Memory B cell (primary cell): ENCODE measurements at places on chromosomes 5 and 9.

GRCh38 chr9:98866435-98867102, 59.1 kb downstream of the GALNT12 start:
- peaks cover 12% of the 10 kb centered on the region for H3K27me3 ChIP-seq
- DNase-seq, result no peak
- H3K4me1 ChIP-seq, result no peaks in the 10 kb centered on the region
- no peak overlapping the region for H3K27ac ChIP-seq
- H3K36me3 ChIP-seq, result no peaks in the 10 kb centered on the region

GRCh38 chr9:117164512-117164911, 250.3 kb downstream of the ASTN2 start:
- peaks cover 2% of the 10 kb centered on the region for H3K27me3 ChIP-seq
- DNase-seq, result no peak
- no peak overlapping the region for H3K4me3 ChIP-seq
- H3K36me3 ChIP-seq, result no peaks in the 10 kb centered on the region

DNA sequence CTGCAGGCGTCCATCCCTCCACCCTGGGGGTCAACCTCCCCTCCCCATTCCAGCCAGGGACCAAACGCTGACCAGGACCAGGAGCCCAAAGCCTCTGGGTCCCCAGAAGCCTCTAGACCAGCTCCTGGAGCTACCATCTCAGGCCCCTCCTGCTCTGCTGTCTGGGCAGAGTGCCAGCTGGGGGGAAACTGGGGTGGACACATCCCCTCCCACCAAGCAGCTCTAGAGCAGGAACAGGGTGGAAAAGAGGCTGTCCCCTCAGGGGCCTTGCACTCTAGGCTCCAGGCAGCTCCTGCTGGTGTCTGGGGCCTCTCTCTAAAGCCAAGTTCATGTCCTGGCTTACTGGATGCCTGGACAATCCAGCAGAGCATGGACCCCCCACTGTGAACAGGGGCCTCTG, 4.4 kb downstream of the SSNA1 start:
- no peak overlapping the region for H3K4me3 ChIP-seq
- H3K27me3 ChIP-seq, result no peaks in the 10 kb centered on the region
- peaks cover 4% of the 10 kb centered on the region for H3K36me3 ChIP-seq
- H3K27ac ChIP-seq, result no peak overlapping the region

DNA sequence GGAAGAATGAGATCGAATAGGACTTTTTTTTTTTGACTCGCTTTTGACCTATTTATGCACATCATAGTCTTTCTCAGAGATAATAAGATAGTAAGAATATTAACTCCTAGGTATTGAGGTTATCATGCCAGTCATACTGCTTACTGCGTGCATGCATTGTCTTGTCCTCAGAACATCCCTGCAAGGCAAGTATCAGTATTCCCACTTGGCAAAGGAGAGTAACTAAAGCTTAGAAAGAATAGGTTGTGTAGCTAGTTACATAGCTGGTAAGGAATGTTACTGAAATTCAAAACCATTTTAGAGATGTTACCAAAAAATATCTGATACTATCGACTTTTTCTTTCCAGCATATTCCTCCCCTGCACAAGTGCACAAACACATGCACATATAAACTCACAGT, 296.1 kb upstream of the CLINT1 start:
- H3K27ac ChIP-seq, result no peak overlapping the region
- H3K36me3 ChIP-seq, result no peaks in the 10 kb centered on the region
- H3K27me3 ChIP-seq, result peaks cover 6% of the 10 kb centered on the region
- no peak for DNase-seq
- no peak overlapping the region for H3K4me3 ChIP-seq

DNA sequence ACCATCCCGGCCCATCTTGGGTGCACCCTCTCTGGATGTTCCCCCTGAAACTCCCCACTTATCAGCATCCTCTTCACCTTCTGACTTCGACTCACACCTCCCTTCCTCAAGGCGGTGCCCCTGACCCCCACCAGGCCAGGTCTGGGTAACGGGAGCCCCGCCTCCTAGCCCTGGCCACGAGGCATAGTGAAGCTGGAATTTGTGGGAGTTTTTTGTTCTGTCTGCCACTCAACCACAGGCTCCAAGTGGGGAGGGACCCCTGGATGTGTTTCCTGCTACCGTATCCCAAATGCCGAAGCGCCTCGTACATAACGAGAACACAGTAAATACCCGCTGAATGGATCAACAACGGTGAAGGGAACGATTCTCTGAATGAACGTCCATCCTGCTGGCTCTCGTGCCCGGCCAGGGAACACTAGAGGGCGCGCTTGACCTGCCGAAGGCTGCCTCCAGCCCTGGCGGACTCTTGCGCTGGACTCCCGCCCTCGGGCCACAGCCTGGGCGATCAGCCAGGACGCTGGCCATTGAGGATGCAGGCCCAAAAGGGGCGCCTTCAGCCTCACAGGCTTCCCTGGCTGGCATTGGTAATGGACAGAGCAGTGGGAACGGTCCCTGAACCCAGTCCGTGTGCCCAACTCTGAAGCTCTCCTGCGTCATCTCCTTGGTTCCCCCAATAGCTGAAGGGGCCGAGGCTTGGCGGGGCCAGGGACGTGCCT, 47.3 kb upstream of the PHYKPL start:
- peaks cover 21% of the 10 kb centered on the region for H3K27me3 ChIP-seq
- DNase-seq, result peak; percentile 50
- no peak overlapping the region for H3K4me3 ChIP-seq
- no peak overlapping the region for H3K27ac ChIP-seq
- H3K4me1 ChIP-seq, result peaks cover 10% of the 10 kb centered on the region

- DNase-seq, result no peak
- H3K4me1 ChIP-seq, result no peaks in the 10 kb centered on the region
- no peak within 1 kb of the TSS for H3K27ac ChIP-seq
- peaks cover 26% of the 10 kb centered on the region for H3K27me3 ChIP-seq
- H3K36me3 ChIP-seq, result no peaks in the 10 kb centered on the region
- no peak within 1 kb of the TSS for H3K4me3 ChIP-seq
Observed at GRCh38 chr5:135578685-135579341, at the start of gene CXCL14. TSS of gene CXCL14 (minus strand) at chr5:135578991. CDS start at chr5:135578778, 213 bp downstream.

DNA sequence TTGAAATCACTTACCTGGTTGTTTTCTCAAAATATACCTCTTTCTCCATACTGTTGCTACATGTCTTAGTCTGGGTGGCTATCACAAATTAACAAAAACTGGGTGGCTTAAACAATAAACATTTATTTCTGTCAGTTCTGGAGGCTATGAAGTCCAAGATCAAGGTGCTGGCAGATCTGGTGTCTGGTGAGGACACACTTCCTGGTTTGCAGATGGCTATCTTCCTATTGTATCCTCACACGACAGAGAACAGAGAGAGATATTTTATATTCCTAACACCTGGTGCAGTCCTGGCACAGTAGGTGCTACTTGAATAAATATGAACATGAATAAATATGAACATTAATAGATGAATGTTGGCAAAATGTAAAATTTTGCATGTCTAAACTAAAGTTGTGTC, 164.3 kb upstream of the ACOT12 start:
- no peaks in the 10 kb centered on the region for H3K27me3 ChIP-seq
- H3K4me3 ChIP-seq, result no peak overlapping the region
- H3K4me1 ChIP-seq, result peaks cover 3% of the 10 kb centered on the region
- H3K27ac ChIP-seq, result no peak overlapping the region

DNA sequence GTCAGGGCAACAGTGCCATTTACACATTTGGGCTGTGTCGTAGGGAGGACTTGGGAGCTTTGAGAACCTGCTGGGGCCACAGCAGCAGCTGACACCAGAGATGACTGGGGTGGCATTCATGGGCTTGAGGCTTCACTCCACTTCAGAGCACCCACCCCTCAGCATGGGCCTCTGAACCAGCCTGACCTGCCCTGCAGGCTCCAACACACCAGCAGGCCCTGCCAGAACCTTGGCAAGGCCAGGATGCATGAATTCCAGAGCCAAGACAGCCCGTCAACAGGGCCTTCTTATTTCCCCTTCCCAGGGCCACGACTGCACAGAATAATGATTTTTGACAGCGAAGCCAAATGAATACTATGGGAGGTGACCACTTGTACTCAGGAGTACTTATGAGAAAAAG, 77.0 kb downstream of the SMIM23 start:
- peaks cover 29% of the 10 kb centered on the region for H3K36me3 ChIP-seq
- H3K27ac ChIP-seq, result no peak overlapping the region
- no peaks in the 10 kb centered on the region for H3K4me1 ChIP-seq
- no peak overlapping the region for H3K4me3 ChIP-seq

DNA sequence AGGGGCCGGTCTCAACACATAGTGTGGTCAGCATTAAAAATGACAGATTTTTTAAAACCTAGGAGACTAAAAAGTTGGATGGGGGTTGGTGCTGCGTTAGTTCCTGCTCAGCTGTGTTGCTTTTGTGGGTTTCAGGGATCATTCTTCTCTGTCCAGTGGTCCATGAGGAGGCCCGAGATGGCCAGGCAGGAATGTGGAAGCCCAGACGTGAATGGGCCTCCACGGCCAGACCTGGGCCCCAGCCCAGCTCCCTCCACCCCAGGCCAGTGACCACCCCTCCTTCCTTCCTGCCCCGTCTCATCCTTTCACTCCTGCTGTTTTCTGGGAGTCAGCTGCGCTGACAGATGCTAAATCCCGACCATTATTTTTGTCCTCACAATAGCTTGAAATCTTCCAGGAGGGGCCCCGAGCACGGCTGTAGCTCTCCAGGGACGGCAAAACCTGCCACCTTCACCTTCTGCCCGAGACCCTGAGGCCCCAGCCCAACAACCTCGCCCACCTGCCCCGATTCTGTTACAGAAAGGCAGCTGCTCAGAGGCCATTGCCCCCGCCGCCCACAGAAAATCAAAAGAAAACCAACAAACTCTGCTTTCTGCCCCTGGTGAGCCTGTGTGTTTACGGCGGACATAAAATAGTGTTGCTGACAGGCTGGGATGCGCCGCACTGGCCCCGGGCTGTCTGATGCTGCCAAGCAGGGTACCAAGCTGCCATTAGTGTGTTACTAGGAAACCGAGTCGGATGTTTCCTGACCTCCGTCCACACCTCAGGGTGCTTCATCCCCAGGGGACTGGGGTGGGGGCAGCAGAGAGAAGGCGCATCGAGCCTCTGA, 83.7 kb upstream of the SARDH start:
- peak; percentile 81 for DNase-seq
- peaks cover 57% of the 10 kb centered on the region for H3K4me1 ChIP-seq
- peak overlapping the region; percentile 100 for H3K27ac ChIP-seq
- H3K27me3 ChIP-seq, result no peaks in the 10 kb centered on the region

DNA sequence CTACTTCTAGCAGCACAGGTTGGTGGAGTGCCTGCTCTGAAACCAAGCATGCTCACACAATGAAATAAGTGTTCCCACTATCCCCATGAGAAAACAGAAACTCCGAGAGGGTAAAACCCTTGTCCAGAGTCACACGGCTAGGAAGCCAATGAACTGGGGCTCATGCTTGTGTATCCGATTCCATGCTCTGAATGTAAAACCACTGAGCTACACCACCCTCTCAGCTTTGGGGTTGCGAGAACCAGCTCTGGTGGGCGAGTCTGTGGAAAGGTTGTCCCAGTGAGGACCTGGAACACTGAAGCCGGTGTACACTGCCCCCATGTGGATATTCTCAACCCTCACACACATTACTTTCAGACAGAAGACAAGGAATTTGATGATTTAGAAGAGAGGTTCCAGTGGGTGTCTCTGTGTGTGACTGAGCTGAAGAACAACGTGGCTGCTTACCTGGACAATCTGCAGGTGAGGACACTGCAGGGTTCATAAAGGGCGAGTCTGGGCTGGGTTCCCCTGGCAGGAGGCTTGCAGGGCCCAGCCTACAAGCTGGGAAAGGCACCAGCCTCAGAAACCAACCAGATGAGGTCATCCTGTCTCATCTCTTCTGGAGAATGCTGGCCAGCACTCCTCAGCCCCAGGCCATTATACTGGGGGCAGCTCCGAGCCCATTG, 37.4 kb downstream of the ARHGEF37 start:
- H3K27me3 ChIP-seq, result no peaks in the 10 kb centered on the region
- H3K4me1 ChIP-seq, result peaks cover 22% of the 10 kb centered on the region
- peak; percentile 28 for DNase-seq
- no peaks in the 10 kb centered on the region for H3K36me3 ChIP-seq

- H3K27me3 ChIP-seq, result peaks cover 2% of the 10 kb centered on the region
Observed at GRCh38 chr9:22084336-22085035, 75.4 kb upstream of the CDKN2B start.

DNA sequence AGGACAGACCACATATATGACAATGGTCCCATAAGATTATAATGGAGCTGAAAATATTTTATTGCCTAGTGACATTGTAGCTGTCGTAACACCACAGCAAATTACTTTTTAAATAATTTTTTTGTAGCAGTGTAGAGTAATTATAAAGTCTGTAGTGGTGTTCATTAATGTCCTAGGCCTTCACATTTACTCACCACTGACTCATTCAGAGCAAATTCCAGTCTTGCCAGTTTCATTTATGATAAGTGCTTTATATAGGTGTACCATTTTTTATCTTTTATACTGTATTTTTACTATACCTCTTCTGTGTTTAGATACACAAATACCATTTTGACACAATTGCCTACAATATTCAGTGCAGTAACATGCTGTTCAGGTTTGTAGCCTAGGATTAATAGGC, 67.6 kb downstream of the TLE4 start:
- no peaks in the 10 kb centered on the region for H3K27me3 ChIP-seq
- peaks cover 14% of the 10 kb centered on the region for H3K4me1 ChIP-seq
- H3K27ac ChIP-seq, result no peak overlapping the region
- peaks cover 60% of the 10 kb centered on the region for H3K36me3 ChIP-seq
- no peak overlapping the region for H3K4me3 ChIP-seq

GRCh38 chr5:125050926-125051325, 304.5 kb upstream of the ZNF608 start:
- no peaks in the 10 kb centered on the region for H3K4me1 ChIP-seq
- H3K27me3 ChIP-seq, result no peaks in the 10 kb centered on the region
- H3K4me3 ChIP-seq, result no peak overlapping the region
- no peak overlapping the region for H3K27ac ChIP-seq
- no peak for DNase-seq

DNA sequence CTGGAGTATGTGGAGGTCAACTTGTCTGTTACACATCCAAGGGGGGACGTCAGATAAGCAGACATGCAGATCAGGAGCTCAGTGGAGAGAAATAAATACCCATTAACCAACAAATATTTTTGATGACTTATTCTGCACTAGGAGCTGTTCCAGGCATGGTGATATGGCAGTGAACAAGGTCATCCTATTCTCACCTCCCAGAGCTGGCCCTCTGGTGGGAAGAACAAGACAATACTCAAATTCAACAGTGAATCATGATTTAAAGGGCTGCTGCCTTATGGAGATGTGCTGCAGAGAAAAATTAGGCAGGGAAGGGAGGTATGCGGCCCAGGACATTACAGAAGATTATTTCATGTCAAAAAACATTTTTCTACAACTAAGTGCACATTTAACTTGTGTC, 36.5 kb downstream of the SYK start:
- no peak for DNase-seq
- peaks cover 57% of the 10 kb centered on the region for H3K4me1 ChIP-seq
- peaks cover 26% of the 10 kb centered on the region for H3K36me3 ChIP-seq
- peak overlapping the region; percentile 18 for H3K4me3 ChIP-seq
- no peaks in the 10 kb centered on the region for H3K27me3 ChIP-seq

DNA sequence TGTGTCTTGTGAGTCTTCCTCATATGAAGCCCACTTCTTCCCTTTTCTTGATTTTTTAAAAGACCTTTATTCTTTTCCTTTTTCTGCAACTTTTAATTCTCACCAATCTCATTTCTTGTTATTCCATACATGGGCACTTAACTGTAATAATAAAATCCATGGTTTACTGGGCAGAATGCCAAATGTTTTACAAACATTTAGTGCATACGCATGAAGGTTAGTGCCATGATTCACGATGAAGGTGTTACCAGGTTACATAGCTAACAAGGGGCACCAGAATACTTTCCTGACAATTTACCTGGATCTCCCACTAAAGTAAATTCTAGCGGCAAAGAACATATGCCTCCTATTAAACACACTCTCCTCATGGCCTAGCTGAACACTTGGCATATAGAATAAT, 28.5 kb downstream of the MAN2A1 start:
- no peaks in the 10 kb centered on the region for H3K27me3 ChIP-seq
- no peak overlapping the region for H3K4me3 ChIP-seq
- no peak for DNase-seq
- H3K4me1 ChIP-seq, result peaks cover 7% of the 10 kb centered on the region

- H3K36me3 ChIP-seq, result peaks cover 52% of the 10 kb centered on the region
- no peak for DNase-seq
- no peak overlapping the region for H3K27ac ChIP-seq
- H3K27me3 ChIP-seq, result no peaks in the 10 kb centered on the region
Observed at GRCh38 chr9:88418025-88418424, 29.8 kb downstream of the SPIN1 start.
